ENCODE measurements at places on chromosomes 6 and 20.

- no peak for DNase-seq
These were observed 55.6 kb downstream of the GOPC start for GRCh38 chr6:117546674-117547073.

DNA sequence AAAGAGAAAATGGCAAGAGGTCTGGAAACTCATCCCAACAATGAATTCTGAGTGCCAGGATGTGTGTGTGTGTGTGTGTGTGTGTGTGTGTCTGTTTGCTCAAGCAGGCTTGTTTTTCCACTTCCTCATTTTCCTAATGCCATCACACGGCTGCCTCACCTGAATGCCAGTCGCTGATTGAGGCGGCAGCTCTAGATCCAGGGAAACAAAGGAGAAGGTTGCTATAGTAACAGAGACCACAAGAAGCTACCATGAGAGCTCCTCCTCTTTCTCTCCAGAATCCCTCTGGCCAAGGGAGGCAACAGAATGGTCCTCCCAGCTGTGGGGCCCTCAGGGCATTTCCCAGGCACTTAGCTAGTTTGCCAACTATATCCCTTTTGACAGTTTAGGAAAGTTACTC is 241.1 kb upstream of the TSHZ2 start:
- DNase-seq = peak; percentile 3

DNA sequence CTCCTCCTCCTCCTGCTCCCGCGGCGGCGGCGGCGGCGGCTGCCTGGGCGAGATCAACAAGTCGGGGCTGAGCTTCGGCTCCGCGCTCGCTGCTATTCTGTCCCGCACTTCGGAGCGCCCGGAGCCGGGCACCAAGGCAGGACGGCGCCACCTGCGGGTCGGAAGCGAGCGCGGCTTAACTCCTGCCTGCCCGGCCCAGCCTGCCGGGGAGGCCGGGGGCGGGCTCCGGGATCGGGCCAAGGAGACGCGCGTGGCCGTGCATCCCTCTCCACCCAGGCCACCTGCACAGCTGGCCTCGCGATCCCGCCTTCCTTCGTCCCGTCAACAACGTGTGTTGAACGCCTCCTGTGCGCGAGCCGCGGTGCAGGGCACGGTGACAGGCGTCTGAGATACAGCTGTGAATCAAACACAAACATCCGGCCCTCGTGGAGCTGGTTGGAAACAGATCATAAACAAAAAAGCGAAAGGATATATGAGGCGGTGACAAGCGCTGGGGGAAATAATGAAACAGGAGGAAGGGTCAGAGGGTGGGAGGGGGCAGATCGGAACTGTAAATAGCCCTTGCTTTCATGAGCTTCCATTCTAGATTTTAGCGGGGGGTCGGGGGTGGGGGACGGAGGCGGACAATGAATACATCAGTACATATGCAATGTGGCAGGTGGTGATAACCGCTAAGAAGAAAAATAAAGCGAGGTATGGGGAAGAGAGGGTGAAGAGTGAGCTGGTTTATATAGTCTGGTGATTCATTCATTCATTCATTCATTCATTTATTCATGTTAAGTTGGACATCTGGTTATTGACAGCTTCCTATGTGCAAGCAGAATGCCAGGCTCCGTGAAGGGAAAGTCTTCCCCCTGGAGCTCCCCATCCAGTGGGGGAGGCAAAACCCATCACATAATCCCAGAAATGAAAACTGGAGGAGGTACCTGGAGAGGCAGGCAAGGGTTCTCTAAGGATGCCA is 2.0 kb upstream of the KCNB1 start:
- peak; percentile 88 for DNase-seq

DNA sequence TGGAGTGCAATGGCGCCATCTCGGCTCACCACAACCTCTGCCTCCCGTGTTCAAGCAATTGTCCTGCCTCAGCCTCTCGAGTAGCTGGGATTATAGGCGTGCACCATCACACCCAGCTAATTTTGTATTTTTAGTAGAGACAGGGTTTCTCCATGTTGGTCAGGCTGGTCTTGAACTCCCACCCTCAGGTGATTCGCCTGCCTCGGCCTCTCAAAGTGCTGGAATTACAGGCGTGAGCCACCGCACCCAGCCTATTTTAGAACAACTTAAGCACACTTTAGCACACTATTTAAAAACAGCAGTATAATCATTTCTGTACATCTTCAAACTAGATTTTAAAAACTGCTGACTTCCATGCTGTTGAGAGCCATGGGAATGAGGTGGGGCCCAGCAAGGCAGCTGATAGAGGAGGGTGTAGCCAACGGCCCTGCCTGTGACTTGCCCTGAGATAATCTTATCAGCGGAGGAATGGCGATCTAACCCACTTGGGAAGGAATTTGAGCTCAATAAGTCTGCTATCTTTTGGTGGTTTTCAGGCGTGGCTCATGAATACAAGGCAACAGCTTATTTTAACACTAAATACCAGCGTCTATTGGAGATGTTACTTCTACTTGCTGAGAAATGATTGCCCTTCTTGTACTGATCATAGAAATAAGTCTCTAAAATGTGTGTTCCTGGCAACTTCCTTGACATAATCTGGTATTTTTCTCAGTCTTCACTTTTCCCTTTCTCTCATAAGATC is 12.1 kb downstream of the ZDHHC14 start:
- no peak for DNase-seq

- no peak for DNase-seq
These were observed 72.6 kb upstream of the RNF24 start for GRCh38 chr20:4087923-4088322.

DNA sequence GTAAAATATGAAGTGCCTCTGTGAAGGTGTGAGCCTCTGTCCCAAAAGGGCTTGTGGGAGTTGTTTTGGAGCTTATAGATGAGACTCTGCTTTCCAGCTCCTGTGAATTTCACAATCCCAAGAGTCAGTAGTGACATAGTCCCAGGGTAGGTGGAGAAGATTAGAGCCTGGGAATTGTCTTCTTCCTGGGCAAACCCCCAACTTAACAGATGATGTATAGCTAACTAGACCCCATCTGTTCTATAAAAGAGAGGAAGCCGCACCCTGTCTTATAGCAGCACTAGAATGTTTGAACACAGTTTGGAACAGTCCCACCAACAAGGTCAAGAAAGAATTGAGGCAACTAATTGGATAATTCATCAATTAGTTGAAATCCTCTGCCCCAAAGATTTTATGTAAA is 294.7 kb downstream of the ZNF217 start:
- no peak for DNase-seq

- no peak for DNase-seq
These were observed 56.6 kb downstream of the COL12A1 start for GRCh38 chr6:75149240-75149639.

- peak; percentile 96 for DNase-seq
These were observed 11.3 kb downstream of the STMN3 start for GRCh38 chr20:63641792-63642523.

- DNase-seq = no peak
These were observed 21.5 kb downstream of the MANBAL start for GRCh38 chr20:37310951-37311350.

- DNase-seq = no peak
These were observed 17.3 kb downstream of the DST start for GRCh38 chr6:56625356-56625755.

- DNase-seq = no peak
These were observed 27.8 kb upstream of the APMAP start for GRCh38 chr20:25020345-25020744.

- DNase-seq = no peak
These were observed 7.0 kb upstream of the RIMS4 start for GRCh38 chr20:44817143-44817910.

DNA sequence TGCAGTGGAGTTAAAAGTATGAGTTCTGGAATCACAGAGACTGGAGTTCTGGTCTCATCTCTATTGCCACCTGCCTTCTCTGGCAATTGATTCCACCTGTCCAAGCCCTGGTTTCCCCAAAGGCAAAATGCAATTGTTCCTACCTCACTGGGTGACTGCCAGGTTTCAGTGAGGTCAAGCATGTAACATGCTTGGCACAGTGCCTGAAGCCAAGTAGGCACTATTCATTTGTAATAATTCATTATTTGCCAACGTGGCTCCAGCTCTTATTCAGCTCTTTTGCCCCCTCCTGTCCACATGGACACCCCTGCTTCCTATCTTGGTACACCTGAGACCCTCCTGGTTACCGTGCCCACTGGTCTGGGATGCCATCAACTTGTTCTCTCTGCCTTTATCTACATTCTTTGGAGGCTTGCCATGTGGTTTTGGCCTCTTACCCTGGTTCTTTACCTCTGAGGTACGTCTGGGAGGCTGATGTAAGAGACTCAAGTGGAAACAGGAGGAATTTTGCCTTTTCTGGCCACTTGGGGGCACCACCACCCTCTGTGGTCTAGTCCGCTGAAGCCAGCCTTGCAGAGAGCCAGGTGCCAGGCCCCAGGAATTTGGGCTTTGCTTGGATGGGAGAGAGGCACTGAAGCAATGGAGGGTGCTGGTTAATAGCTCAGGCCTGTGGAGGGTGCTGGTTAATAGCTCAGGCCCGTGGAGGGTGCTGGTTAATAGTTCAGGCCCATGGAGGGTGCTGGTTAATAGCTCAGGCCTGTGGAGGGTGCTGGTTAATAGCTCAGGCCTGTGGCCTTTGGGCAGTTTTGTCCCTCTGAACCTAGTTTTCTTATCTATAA is 1.7 kb downstream of the KCNK15 start:
- DNase-seq = peak; percentile 98

GRCh38 chr20:45850926-45851325 is 6.3 kb downstream of the ACOT8 start:
- no peak for DNase-seq

DNA sequence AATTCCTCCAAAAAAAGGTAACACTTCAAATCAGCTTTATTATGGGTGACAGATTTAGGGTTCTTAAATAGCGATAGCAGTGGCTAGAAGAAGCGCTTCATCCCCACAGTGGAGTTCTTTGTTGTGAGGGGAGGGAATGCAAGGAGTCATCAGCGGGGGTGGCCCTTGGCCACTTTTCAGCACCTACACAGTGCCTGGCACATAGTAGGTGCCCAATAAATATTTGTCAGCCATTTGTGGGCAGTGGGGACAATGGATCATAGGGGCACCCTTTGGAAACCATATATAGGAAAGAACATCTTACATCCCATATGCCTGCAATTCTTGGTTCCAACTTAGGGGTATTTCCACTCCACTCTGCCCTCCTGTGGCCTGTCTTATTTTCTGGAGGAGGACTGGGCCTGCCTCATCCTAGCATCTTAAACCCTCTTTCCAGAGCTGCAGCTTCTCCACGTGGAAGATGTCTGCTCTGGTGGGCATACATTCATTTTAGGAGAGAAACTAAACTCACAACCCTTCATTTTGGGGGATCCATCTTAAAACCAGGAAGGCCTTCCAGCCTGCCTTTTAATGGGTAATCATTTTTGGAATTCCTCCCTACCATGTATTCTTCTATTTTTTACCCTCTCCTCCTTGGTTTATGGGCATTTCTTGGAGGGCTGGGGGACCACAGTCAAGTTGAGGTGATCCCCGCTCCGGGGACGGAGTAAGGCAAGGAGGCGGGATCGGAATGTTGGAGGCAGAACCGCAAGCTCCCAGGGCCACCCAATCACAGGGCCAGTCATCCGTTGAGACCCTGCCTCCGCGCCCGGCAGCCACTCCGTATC is 2.6 kb upstream of the GPSM3 start:
- DNase-seq = peak; percentile 46

- no peak for DNase-seq
These were observed 321.6 kb downstream of the TFAP2A start for GRCh38 chr6:10093282-10093681.

- no peak for DNase-seq
These were observed 18.4 kb upstream of the RBBP8NL start for GRCh38 chr20:62445553-62446340.

DNA sequence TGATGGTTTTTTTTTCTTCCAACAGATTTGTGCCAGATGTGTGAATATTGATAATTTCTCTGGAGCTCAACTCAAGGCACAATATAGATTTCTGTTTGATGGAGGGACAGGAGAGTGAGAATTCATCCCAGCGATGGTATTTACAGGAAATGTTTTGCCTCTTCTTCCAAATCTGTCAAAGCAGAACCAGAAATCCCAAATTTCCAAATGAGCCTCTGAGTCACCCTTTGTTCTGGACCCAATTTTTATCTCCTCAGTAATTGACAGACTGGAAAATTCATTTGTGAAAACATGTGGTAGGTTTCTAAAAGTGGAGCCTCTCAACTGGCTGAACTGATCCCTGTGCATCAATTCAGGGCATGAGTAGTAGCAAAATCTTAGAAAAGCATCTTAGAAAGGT is 223.2 kb upstream of the TSHZ2 start:
- DNase-seq = no peak

GRCh38 chr6:140064366-140064765 is 689.9 kb upstream of the CITED2 start:
- DNase-seq = no peak

- DNase-seq = no peak
These were observed 51.9 kb downstream of the BTBD9 start for GRCh38 chr6:38587766-38588362.

DNA sequence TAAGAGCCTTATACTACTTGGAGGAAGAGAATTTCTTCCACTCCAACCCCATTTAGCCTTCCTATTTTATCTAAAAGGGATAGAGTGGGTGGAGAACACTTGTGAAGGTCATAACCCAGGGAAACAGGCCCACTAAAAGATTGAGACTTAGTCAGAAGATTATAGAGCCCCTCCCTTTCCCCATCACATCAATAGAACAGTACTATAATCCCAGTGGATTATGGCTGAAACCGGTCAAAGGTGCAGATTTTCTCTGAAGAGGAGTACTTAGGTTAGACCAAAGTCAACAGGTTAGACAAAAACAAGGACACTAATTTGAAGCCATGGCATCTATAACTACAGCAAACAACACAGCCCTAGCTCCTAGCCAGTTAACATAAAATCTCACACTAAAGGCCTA is 330.9 kb upstream of the NOX3 start:
- DNase-seq = no peak

- no peak for DNase-seq
These were observed 898.9 kb upstream of the MAN1A1 start for GRCh38 chr6:120248451-120248850.

DNA sequence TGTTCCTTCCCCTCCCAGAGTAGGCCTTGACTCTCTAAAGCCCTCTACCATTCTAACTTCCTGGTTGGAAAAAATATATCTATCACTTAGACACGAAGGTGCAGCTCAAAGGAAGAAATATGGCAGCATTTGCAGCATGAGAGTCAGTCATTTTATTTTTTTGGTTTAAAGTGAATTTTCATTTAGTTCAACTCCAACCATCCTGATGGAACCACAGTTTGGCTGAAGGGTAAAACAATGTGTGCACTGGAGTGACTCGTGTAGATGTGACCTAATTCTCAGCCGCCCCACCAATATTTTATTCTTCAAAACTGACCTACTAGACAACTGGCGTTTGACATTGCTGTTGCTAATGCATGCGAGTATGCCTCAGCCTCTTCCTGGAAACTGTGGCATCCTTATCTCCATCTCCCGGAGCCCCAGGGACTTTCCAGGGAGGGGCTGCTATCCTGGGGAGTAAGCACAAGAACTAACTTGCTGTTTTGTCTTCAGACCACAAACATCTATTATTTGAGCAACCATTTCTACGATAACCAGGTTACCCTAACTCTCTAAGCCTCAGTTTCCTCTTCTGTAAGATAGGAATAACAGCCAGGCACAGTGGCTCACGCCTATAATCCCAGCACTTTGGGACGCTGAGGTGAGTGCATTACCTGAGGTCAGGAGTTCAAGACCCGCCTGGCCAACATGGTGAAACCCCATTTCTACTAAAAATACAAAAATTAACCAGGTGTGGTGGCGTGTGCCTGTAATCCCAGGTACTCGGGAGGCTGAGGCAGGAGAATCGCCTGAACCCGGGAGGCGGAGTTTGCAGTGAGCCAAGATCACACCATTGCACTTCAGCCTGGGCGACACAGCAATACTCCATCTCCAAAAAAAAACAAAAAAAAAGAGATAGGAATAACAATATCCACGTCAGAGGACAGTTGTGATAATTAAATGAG is 148.7 kb upstream of the JARID2 start:
- no peak for DNase-seq

All from NCI-H345 (cell line).